Caudate nucleus (tissue), 63 donors: ENCODE measurements at places on chromosomes 5 and 9.

GRCh38 chr9:31730398-31730797 lies 654.0 kb upstream of the ACO1 start:
- DNase-seq = no peak

GRCh38 chr5:90558344-90559192 lies at the start of gene ADGRV1:
Gene ADGRV1 (plus strand): TSS chr5:90558797. CDS start chr5:90558896, 99 bp downstream.
- DNase-seq = peak; percentile 61

- DNase-seq = no peak
Measured at GRCh38 chr5:181223058-181223728, at the start of gene TRIM41. Gene TRIM41 (plus strand): TSS chr5:181223281. CDS start chr5:181224000, 719 bp downstream.

DNA sequence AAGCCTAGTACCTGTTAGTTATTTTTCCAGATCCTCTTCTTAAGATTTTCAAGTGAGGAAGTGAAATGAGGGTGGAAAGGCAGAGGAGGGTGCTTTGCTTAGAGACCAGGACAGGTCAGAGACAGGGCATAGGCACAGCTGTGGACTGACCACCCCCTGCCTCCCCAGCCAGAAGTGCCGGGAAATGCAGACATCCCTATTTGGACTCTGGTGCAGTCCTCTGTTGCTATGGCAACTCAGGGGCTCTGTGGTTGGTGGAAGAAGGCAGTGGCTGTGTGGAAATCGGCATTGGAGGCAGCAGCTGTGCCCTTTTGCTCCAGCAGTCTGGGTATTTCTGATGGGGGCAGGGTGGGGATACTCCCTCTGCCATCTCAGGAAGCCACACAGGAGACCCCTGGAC lies 43.3 kb upstream of the NDFIP1 start:
- DNase-seq = no peak

GRCh38 chr9:969310-970150 lies 6.9 kb upstream of the DMRT3 start:
- no peak for DNase-seq
